ENCODE measurements at places on chromosomes 3 and 15.

- DNase-seq: no peak
Measured at GRCh38 chr3:177610686-177611633, 413.7 kb upstream of the TBL1XR1 start.

DNA sequence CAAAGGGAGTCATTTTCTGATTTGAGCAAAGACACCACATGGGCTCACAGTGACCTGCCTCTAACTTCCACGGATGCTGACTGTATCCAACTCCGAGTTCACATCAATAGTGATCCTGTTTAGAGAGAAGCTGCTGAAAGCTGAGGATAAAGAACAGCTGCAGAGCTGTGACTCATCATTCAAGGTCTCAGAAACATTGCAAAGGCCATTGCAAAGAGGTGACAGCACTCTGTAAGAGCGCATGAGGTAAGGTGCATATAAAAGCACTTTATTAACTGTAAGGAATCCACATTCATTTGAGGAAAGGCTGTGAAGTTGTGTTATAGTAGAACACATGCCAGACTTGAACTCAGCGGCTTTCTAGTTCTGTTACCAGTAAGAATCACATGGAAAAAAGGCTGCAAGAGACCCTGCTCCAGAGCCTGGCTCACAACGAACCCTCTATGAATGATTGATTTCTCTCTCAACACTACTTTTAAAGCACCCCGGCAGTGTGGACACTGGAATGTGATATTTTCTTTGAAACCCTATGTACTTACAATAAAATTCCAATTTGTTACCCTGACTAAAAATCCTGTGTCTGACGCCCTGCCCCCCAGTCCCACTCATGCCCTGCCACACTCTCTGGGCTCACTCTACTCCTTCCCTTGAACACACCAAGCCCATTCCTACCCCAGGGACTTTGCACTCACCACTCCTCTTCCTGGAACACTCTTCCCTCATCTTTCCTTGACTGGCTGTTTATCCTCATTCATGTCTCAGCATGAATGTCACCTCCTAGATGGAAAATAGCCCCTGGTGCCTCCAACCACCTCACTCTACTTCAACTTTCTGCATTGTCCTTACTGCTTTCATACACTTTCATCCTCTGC is 111.2 kb downstream of the LSM3 start:
- no peak for DNase-seq

- no peak for DNase-seq
Measured at GRCh38 chr15:81710328-81710727, 335.5 kb downstream of the MEX3B start.

DNA sequence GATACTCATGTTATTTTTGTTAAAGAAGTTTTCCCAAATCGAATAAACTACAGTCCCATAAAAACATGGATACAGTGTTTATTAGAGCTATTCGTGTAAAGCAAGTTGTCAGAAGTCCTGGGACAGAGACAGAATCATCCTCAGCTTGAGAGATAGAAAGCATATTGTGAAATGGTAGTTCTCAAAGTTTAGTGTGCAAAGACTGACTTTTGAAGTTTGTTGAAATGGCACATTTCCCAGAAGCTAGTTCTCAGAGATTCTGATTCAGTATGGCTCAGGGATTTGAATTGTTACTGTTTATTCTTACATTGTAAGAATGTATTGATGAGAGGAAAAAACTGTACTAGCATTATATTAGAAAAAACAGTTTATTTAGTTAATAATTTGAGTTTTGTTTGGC is 22.1 kb downstream of the GABRR3 start:
- DNase-seq: no peak
